ENCODE measurements at places on chromosomes 2 and 18.

DNA sequence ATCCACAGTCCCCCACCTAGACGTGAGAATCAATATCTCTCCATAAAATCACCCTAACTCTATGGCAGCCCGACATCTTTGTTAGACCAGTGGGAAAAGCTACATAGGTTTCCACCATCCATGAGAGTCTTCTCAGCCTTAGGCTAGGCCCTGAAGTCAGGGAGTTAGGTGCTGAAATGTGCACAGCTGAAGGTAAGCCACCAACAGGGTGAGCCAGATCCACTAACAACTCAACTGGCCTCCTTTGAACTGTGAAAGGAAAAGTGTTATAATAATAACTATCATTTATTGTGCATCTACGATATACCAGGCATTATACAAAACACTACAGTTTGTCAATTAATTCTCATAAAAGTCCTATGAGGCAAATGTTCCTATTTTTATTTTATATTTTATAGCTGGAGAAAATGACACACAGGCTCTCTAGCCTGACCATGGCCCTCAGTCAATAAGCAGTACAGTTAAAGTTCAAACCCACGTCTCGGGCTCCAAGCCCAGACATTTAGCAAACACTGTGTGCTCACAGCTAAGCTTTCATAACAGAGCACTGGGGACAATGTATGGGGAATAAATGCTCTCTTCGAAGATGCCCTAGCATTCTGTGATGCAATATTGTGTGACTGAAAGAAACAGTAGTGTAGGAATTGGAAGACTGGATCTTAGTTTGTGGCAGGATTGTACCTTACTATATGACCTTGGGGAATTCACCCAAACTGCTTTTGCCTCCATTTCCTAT, 11.2 kb upstream of the CYP27C1 start:
- no peak for DNase-seq

DNA sequence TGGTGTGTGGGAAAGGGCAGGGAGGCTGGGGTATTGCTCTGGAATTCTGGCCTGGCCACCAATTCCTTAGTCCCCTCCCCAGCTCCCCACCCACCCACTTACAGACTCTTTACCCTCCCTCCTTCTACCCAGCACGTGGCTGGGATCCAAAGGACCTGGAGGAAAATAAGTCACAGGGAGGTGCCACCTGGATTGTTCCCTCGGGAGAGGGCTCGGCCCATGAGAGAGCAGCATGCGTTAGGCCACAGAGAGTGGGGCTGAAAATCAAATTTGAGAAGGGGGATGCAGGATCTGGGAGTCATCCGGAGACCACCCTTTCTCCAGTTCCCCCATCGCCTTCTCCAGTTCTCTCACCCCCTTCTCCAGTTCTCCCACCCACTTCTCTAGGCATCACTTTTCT, 3.0 kb downstream of the ASPRV1 start:
- DNase-seq = no peak

DNA sequence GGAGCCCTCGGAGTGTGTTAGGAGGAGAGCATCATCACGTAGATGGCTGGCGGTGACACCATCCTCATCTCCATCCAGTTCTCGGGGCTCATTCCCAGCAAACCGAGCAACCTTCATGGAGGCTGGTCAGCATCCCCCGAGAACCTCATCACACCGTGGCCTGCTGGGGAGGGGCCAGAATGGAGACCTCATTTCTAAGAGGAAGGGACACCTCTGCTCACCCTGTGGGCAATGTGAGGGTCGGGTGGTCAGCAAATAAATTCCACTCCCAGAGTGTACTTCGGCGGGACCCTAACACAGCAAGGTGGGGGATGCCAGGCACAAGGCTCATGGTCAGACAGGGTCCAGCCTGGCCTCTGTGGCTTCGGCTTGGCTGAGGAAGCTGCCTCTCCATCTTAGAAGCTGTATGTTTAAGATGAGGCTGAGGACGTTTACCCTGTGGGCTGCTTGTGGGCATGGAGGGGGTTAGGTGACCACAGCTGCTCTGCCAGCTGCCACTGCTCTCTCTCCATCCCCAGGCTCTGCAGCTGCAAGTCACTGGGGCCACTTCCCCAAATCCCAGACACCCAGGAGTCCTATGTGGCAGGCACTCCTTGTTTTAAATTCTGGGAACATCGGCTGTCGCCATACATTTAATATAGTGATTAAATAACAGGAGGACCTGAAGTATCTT, 56.5 kb upstream of the PXDN start:
- no peak for DNase-seq

- peak; percentile 8 for DNase-seq
Measured at GRCh38 chr2:68837164-68837860, 33.9 kb downstream of the BMP10 start.

DNA sequence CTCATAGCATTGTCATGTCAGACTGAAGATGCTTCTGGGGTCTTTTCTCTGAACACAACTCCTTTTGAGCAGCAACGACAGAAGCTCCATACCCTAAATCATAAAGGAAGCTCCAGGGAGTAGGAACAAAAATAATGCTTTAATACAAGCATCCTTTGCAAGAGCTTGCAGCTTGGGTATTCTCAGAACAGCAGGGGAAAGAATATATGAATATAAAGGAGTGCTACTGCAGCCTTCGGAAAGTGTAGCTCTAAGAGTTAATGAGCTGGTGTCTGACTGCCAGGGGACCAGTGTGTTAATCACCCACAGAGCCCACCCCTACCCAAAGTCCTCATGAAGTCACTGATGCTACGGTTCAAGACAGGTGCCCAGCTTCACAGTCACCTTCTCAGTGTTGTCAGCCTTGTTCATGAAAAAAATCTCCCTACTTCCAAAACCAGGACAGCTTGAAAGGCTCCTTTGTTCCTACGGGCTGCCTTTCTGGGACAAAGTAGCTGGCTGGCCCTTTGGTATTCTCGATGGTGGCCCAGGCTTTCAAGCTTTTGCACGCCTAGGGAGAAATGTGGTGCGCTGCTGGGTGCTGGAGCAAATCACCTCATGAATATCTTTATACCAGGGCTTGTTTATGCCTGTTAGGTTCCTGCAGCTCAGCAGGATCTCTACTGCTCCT, 259.7 kb downstream of the CMPK2 start:
- DNase-seq = no peak

- DNase-seq = peak; percentile 87
Measured at GRCh38 chr18:52596748-52597435, 256.9 kb downstream of the DCC start.

- DNase-seq = no peak
Measured at GRCh38 chr2:193845604-193846003, 1650.9 kb upstream of the TMEFF2 start.

- no peak for DNase-seq
Measured at GRCh38 chr2:144181001-144181400, 338.9 kb downstream of the ZEB2 start.

- DNase-seq = no peak
Measured at GRCh38 chr2:104430359-104430740, 423.6 kb upstream of the POU3F3 start.
